Activated naive CD4-positive, alpha-beta T cell treated with anti-CD3 and anti-CD28 coated beads for 36 hours (primary cell): ENCODE measurements at places on chromosomes 13 and 19. TPM values are rescaled to one million over a fixed set of nuclear protein-coding genes. Genes with fewer than 3 reads are reported as not detected.

The SELENOV gene
- total RNA-seq = not detected

DNA sequence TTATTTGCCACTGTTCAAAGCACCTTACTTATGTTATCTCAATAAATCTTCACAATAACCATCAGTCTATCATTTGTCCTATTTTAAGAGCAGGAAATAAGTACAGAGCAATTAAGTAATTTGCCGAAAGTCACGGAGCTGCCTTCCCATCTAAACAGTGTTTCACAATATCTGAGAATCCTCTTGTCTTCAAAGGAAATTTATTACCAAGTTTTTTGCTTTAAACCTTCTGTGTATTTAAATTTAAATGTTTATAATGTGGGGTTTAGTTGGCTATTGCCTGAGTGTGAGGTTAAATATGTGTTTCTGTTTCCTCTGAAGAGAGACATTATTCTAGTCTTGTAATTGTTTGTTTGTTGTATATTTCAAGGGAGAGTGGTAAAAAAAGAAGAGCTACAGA is 633.1 kb downstream of the EFNB2 start:
- DNase-seq = no peak

DNA sequence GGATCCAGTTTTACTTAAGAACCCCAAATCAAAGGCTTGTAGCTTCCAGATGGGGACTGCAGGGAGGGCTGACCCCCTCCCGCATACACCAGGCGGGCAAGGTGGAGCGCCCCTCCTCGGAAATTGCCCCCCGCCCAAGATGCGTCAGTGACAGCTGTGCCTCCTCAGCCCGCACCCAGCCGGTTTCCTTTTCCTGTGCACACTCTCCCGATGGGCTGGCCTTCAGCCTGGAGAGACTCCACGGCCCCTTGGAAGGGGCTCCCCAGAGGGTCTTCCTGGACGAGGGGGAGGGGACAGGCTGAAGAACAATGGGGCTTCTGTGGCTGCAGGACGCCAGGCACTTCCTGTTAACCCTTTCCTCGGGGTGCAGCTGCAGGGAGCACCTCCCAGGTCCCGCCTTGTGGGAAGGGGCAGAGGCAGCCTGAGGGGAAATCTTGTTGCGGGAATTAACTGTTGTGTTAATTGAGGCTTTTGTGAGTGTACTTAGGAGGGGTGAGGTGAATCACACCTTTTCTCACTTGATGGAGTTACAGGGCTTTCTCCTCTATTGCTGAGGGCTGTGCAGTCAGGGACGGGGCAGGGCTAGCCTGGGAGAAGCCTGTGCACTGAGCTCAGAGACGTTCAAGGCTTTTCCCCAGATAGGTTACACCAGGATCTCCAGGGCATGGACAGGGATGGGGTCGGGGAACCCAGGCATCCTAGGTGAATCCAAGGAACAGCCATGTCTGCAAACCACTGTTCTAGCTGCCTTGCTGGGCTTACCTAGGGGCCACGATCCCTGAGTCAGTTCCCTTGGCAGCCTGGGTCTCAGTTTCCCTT is 14.3 kb downstream of the IER2 start:
- DNase-seq = peak; percentile 81

The USHBP1 gene
- total RNA-seq = not detected

DNA sequence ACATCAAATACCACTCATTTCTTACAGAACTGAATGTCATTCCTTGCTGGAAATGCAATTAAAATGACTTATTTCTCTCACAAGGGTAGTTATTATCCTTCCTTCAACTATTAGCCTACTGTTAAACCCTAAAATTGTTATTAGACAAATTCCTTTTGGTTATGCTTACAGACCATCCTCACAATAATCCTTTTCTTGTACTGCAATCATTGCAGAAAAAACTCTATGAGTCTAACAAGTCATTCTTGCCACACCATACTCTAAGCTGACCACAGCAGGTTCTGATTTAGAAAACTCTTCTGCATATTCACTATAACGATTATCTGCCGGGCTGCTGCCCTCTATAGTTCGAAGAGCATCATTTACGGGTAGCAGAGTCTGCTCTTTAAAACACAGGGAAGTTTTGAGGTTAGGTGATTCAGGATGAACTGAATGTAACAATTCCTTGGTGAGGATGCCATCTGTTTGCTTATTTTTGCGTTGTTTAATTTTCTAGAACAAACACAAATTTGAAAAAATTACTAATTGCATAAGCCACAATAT is 38.2 kb downstream of the MTMR6 start:
- no peak for DNase-seq

The ATCAY gene
- 0.07 TPM for total RNA-seq

DNA sequence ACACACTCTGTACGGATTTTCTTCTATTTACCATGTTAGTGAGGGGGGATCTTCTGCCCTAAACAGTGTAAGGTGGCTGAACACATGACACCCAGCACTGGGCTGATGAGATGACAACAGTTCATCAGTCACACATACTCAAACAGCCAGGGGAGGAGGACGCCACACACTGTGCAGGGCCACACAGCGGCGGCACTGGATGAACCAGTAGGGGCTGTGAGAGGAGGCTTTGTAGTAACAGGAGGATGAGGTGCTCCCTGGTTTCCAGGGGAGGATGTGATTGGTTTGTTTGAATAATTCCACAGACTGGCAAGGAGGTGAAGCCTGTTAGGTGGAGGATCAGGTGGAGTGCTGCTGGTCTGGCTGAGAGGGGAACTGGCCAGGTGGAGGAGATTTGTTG is 16.3 kb upstream of the GTF3A start:
- DNase-seq = no peak
